Mononuclear cell (primary cell): ENCODE measurements at places on chromosomes 6 and 20. TPM values are rescaled to one million over a fixed set of nuclear protein-coding genes. Genes with fewer than 3 reads are reported as not detected.

Gene APCDD1L
- not detected for total RNA-seq

Gene IL20RA
- total RNA-seq: 0.10 TPM

Gene ZNF334
- 0.10 TPM for total RNA-seq

Gene C6orf120
- total RNA-seq: 25.7 TPM

Gene CAP2
- total RNA-seq: 0.10 TPM
